ENCODE measurements at places on chromosomes 7 and 10.

DNA sequence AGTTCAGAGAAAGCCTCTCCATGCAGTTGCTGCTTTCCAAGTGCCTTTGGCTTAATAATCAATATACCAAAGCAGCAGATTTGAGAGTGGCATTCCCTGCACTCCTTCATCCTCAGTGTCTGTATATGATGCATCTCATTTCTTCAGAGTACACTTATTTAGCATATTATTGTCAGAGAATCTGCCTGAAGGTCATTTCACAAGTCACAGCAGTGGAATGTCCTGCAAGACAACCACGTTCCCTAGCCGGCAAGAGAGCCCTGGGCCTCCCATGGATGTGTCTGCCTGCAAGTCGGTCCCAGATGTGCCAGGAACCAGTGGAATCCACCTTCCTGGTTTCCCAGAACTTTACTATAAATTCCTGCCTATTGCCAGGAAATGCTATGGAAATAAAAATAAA lies 289.4 kb upstream of the IGFBP3 start:
- no peak for DNase-seq

GRCh38 chr7:86846494-86847190 lies 202.9 kb downstream of the GRM3 start:
- no peak for DNase-seq

DNA sequence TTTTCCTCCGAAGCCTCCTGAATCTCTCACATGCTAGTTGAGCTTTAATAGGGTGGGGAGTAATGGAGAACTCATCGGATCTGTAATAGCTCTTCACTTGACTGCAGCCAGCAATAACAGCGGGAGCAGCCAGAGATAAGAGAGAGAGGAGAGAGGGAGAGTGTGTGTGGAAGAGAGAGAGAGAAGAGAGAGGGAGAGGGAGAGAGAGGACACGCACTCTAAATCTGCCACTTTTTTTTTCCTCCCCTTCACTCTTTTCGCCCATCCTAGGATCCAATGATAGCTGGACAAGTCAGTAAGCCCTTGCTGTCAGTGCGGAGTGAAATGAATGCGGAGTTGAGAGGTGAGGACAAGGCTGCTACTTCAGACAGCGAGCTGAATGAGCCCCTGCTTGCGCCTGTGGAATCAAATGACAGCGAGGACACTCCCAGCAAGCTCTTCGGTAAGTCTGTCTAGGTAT lies 107.9 kb downstream of the POU6F2 start:
- DNase-seq: no peak

GRCh38 chr10:78194539-78195402 lies 161.1 kb downstream of the RPS24 start:
- no peak for DNase-seq

DNA sequence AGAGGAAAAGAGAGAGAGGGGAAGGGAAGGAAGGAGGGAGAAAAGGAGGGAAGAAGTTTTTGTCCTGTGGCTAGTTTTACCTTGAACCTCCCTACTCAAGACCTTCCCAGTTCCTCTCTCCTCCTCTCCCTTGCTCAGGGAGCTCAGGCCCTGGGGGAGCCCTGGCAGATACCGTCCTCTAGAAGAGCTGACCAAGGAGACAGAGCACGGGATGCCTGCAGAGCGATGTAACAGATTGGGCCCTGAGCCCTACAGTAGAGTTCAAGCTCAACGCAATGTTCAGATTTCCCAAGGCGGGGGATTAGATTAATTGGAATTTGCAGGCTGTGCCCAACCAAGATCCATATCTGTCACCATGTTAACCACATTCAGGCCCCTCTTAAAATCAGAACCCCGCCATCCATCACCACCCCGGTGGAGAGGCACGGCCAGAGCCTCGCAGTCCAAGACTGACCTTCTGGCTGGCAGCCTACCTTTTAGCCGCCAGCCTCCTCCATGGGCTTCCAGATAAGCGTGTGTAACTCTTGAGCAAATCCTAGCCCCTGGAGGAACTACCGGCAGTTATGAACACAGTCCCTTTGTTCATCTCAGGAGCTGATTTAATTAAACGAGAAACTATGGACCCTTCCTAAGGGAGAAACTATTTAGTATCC lies 70.6 kb downstream of the KCNMA1 start:
- no peak for DNase-seq
